ENCODE measurements at places on chromosomes 6 and 20. TPM values are rescaled to one million over a fixed set of nuclear protein-coding genes. Genes with fewer than 3 reads are reported as not detected.

- no peak for DNase-seq
These were observed 81.7 kb upstream of the FOXP4 start for GRCh38 chr6:41464481-41464880.

DNA sequence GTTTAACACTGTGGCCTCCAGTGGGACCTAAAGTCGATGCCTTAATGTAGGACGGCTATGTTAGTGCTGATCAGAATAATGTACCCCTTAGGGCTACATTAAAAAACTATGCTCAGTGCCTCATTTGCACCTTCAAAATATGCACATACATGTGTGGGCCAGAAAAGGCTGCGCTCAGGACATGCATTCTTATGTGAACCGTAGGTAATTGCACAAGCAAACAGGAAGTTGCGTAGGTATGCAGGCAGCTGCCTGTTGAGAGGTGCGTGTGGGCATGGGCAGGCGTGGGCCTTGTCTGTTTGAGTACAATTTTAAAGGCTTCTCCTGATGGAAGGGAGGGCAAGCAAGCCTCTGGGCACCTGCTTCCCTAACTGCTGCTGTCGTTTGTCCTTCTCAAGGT is 116.2 kb upstream of the JAG1 start:
- DNase-seq: no peak

GRCh38 chr6:130229645-130230044 is 6.9 kb upstream of the SAMD3 start:
- DNase-seq: no peak

- no peak for DNase-seq
These were observed 10.7 kb downstream of the TGIF2 start for GRCh38 chr20:36584018-36584481.

DNA sequence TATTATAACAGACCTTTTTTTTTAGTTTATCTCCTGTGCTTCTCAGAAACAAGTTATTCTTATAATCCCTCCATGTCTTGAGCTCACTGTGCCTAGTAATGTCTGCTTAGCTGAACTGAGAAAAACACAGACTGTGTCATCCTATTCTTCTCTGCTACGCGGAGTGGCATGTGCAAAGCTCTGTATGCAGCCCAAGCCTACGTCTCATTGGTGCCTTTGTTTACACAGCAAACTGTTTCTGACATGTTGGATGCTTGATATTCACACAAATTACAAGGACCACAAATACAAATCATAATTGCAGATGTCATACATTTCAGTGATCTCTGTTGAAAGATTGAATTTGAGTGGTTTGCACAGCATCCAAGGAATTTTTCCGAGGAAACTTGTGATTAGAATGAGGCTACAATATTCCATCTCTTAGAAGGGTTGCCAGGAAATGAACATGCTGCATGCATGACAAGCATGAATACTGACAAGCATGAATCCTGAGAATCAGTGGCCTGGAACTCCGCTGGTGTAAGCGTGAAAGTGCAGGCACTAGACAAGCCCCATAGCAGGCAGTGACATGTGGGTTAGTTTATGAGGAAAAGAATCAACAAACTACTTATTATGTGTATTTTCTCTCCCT is 128.4 kb upstream of the SGK1 start:
- DNase-seq: no peak

- DNase-seq: no peak
These were observed 48.3 kb downstream of the FAM217A start for GRCh38 chr6:4030669-4031068.

CASP8AP2 gene
- total RNA-seq: 5.6 TPM

DACT2 gene
- total RNA-seq: not detected

SASH1 gene
- total RNA-seq: 39.1 TPM
